ENCODE measurements at places on chromosomes 11 and 22.

GRCh38 chr11:77611921-77612320, 22.2 kb downstream of the AQP11 start:
- DNase-seq, result no peak

DNA sequence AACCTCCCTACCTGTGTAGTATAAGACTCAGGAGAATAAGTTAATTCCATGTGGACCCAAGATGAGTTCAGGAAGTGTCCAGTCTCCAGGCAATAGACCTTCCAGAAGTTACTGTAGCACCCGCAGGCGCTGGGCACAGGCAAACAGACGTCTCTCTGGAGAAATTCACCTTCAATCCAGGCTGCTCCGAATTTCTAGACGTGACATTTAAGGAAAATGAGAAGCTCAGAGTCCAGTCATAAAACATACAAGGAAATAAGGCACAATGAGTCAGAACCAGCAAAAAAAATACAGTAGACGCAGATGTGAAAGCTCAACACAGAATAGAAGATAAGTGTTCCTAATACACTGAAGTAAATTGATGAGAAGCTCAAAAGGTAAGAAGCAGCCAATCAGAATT, 14.2 kb downstream of the NADSYN1 start:
- no peak for DNase-seq

DNA sequence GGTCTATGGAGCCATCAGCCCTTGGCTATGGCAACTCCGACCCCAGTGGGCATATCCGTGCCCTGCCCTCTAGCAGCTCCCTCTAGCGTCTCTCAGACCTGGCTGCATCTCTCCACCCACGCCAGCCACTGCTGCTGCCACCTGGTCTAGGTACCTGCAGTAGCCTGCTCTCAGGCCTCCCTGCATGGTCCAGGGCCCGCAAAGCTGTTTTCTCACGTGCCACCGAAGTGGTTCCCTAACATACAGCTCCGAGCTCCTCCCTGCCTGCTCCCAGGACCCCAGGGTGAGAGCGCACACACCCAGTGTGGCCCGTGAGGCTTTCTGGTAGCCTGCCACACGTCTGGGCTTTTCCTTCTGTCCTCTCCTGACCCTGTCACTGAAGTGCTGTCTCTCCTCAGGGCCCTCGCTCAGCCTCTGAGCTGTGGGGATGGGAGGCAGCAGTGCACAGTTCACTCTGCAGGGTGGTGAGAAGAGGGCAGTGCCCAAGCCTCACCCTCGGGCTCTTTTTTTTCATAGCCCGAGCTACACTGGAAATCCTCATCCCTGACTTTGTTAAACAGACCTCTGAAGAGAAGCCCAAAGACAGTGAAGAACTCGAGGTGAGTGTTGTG, 14.3 kb downstream of the DGCR8 start:
- DNase-seq, result no peak

- no peak for DNase-seq
Observed at GRCh38 chr11:64585150-64585549, 5.9 kb upstream of the SLC22A12 start.

DNA sequence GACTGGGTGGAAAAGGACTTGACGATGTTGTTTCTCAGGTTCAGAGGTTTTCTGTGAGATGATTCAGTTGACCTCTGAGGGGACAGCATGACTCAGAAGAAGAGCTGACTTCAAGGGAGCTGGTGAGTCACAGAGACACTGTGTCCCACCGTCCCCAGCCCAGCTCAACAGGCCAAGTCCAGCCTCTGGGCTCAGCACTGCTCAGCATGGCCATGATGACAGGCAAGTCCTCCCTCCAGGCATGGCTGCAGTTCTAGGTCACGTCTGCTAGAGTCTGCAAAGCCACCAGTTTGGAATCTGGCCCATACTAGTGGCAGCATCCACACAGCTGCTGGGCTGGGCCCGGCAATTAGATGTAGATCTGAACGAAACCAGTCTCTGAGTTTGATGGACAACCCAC, 12.9 kb downstream of the TRIM29 start:
- no peak for DNase-seq

Measured in LNCaP clone FGC (cell line).